Hepatocyte (in vitro differentiated cells): ENCODE measurements at places on chromosomes 11 and 22. TPM values are rescaled to one million over a fixed set of nuclear protein-coding genes. Genes with fewer than 3 reads are reported as not detected.

Gene GRAP2
- 0.51 TPM in 1 of 2 replicates, not detected in the other for polyA plus RNA-seq

Gene ME3
- 10.3 and 13.1 TPM in 2 replicates for polyA plus RNA-seq

Gene IL17REL
- not detected in 2 replicates for polyA plus RNA-seq

Gene TESMIN
- polyA plus RNA-seq: 6.4 and 6.7 TPM in 2 replicates

Gene SHANK2
- polyA plus RNA-seq: 18.2 and 20.7 TPM in 2 replicates

Gene IFTAP
- polyA plus RNA-seq: 17.8 and 19.4 TPM in 2 replicates

Gene APOC3
- 1,438 and 2,125 TPM in 2 replicates for polyA plus RNA-seq

Gene MRGPRX4
- polyA plus RNA-seq: not detected in 2 replicates

Gene ATXN10
- 186 and 196 TPM in 2 replicates for polyA plus RNA-seq

Gene PDGFB
- 2.5 and 4.1 TPM in 2 replicates for polyA plus RNA-seq
